ENCODE measurements at places on chromosomes 3 and 15.
A peak's percentile ranks its signal among the peaks of the same experiment; 100 is the strongest.

DNA sequence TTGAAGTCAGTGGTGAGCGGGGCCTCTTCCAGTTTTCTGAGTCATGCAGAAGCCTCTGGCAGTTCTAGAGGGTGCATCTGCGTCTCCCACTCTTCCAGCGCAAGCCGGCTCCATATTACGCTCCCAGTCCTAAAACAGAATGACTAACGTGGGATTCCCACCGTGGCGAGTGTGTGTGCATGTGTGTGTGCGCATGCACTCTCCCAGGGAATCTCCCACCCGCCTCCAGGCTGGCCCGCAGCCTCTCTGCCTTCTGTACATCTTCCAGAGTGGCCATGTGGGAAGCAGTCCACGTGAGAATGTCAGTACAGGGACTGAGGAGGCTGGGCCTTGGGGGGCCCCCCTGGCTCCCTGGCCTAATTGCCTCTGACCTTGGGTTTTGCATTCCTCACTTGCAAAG is 87.7 kb downstream of the LSM3 start:
- DNase-seq = no peak

DNA sequence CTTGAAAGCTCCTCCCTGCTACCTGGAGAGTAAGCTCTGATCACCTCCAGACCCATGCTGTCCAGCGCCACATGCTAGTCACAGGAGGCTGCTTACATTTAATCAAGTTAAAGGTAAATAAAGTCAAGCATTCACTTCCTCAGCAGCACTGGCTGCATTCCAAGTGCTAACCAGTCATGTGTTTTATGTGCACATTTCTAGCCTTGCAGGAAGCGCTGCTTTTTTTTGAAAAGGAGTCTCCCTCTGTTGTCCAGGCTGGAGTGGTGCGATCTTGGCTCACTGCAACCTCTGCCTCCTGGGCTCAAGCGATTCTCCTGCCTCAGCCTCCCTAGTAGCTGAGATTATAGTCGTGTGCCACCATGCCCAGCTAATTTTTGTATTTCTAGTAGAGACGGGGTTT is 279.2 kb downstream of the GABRG3 start:
- no peak for DNase-seq

DNA sequence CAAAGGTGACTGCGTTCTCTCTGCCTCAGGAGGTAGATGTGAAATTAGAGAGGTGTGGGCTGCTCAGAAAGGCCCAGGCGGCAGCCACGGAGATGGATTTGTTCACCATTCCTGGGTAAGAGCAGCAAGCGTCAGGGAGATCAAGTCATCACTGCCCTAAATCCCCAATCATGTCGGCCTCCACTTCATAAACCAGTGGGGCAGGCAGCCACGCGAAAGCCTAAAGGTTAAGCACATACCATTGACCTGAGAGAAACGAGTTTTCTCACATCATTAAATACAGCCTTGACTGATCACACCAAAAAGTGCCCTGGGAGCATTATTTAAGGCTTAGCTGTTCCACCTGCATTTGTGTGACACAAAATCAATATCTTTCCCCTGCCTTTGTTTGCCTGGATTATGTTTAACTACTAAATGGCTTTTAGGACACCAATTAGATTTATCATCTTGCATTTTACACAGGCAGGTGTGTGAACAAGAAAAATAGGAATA is 50.7 kb upstream of the FOXB1 start:
- DNase-seq = no peak

DNA sequence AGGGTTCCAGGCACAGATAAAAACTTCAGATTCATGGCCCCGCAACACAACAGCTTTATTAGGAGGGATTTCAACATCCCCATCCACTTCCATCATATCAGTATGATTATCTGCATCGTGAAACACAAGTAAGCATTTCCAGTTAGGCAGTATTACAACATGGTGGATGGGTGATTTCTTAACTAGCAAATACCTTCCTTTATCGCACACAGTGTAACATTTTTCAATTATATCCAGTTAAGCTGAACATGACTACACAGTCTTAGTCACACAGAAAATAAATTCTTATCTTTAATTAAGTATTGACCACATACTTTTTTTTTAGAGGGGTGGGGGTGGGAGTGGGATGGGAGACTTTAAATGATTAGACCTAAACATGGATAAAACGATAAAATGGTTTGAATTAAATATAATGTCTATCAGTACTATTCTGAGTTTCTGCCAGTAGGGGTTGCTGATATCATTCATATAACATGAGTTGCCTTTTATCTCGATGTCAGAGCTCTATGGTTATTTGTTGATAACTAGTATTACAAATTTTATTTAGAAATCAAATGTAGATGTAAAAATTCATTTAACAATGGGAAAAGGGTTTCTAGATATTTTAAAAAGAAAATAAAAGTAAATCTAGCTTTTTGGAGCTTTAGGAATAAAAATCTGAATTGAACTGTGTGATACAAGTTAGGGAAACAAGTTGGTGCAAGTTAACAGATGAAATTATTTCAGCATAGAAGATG is 146.6 kb downstream of the TBL1XR1 start:
- DNase-seq = no peak

DNA sequence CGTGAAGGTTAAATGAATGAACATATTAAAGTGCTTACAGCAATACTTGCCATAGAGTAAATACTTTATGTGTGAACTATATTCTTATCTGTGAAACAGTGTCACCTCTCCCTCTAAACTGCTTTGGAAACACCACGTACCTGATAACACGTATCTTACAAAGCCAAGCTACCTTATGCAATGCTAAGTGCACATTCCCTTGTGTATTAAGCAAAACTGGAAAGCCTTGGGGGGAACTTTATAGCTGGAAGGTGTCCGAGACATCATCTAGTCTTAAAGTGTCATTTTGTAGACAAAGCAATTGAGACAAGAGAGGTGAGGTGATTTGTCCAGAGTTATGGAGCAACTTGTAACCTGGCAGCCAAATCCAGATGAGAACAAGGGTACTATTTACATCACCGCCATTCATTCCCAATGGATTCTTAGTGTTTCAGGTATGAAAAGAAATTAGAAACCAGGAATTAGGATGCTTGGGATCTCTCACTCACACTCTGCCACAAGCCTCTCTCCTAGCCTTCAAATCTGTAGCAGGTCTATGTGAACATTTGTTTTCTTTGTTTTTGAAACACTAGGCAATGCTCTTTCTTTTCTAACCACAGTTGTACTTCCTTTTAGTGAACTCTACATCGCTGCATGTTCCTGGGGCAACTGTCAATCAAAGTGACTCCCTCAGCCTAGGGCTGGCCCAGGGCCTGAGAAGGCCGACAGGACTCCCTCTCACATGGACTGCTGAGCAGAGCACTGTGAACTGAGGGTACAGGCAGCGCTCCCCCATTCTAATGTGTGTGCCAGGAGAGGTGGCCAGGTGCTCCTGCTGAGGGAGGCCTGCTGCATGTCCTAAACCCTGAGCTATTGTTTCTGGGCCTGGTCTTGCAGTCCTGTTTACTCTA is 13.9 kb upstream of the MGLL start:
- no peak for DNase-seq

DNA sequence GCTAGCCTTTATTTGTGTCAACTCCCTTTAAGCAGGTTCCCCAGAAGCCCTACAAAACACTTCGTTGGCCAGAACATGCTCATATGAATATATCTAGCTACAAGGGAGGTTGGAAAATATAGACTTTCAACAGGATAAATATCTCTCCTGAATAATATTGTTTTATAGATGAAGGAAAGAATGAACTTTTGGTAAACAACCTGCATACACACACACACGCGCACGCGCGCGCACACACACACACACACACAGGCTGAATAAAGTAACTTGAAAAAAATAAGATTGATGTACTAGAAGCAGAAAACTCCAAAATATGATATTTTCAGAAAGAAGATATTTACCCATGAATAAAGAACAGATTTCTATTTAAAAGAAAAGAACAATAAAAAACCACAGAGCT is 72.4 kb upstream of the GADL1 start:
- DNase-seq = no peak

DNA sequence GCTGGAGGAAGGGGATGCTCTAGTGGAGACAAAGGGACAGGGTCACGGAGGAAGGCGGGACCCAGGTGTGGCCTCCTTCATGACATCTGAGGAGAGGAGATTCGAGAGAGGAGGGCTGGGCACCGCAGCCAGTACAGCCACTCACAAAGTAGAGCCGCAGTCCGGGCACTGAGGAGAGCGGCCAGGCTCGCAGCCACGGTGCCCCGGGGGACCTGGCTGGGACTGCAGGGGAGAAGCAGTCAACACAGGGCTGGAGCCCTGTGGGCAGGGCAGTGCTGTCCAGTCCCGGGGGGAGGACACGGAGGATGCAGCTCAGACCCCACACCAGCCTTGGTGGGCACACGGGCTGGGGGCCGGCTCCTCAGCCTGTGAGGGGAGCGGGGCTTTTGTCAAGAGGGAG is 40.3 kb downstream of the HMCES start:
- no peak for DNase-seq

DNA sequence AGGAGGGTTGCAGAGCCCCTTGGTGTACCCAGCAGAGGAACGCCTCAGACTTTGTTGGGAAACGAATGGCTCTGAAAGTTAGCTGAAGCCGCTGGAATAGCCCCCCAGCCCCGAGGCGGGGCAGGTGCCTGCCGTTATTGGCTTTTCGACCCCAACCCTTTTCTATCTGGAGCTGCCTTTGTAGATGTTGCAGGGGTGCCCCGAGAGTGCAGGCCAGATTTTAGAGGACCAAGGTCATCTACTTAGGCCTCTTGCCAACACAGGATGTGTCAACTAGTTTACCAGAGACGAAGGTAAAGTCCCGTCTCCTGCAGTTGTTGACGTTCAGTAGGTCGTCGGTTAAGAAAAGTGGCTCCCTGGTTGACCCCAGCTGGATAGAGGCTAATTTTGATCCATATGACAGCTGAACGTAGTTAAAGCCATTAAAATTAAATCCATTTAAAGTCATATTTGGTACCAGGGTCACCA is 579 bp upstream of the UBE3A start:
- DNase-seq = peak; percentile 19

DNA sequence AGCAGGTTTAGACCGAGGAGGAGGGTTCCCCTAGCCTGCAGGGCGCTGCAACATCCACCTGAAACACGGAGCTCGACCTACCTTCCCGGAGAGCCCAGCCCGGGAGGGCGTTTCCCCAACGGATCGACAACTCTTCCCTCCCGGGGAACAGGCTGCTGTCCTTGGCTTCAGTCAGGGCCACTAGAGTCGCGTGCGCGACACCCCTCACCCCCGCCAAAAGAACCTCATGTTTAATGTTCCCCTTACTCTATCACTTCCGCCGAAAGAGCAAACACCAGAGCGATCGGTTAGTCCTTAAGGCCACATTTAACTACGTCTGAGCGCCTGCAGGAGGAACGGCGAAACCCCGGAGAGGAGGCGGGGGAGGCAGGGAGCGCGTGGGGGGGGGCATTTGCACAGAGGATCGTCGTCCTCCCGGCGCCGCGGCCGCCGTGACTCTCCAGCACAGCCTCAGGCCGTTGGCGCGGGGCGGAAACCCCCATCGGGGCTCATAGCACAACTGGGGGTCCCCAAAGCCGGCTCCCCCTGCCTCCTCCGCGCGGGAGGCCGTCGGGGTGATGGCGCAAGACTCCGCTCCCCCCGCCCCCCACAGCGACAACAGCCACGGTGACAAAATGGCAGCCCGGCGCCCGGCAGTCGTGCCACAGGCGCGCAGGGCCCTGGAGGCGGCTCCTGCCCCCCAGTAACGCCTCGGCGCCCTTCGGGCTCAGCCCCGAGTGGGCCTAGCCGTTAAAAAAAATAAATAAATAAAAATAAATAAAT is 3.2 kb downstream of the ANP32A start:
- DNase-seq = peak; percentile 78

DNA sequence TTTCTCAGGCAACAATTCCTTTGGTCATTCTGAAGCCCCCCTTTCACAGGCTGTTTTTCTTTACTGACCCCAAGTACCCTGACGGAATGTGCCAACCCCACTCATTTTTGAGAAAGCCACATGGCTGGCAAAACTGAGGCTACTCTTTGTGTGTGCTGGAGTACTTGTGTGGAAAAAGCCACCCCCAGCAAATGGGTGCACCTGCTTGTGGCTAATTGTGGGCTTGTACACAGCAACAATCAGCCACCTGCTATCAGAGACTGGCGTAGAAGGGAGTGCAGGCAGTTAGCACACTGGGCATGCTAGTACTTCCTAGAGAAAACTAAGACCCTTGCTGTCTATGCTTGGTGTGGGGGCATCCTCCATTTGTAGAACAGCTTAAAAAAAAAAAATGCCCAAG is 110.1 kb upstream of the LMOD3 start:
- DNase-seq = no peak

DNA sequence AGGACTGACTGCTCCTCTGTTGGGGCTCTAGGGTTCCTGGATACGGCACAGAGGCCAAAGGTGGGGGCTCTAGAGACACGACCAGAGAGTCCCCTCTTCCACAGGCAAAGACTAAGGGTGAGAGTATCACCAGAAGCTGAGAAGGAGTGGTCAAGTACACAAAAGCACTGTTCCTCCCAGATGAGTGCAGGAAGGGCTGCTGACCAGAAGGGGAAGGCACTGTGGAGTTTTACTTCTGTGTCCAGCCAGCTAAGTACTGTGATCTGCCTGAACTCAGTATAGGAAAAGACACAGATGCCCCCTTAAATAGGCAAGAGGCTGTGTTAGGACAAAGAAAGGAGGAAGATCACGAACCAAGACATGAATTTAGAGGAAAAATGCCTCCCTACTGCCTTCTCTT is 11.7 kb downstream of the MRPS11 start:
- DNase-seq = no peak

- no peak for DNase-seq
These were observed 24.8 kb downstream of the SYNM start for GRCh38 chr15:99129644-99130043.

DNA sequence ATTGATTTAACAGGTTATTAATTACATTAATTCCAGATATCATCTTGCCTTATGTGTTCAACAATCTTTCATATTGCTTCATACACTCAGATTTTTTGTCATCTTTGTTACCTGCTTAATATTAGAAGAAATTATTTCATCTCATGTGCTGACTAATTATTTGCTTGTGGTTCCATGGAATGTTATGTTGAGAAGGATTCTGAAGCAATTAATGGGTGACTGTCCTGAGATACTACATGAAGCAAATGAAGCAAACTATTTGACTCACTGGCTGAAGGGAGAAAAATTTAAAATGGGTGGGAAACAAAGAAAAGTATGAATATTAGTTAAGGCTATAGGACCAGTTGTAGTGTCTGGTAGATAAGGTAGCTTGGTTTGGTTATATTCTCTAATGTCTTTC is 443.8 kb upstream of the EPHA6 start:
- no peak for DNase-seq

- DNase-seq = no peak
These were observed 77.5 kb downstream of the RPN1 start for GRCh38 chr3:128573160-128573559.

DNA sequence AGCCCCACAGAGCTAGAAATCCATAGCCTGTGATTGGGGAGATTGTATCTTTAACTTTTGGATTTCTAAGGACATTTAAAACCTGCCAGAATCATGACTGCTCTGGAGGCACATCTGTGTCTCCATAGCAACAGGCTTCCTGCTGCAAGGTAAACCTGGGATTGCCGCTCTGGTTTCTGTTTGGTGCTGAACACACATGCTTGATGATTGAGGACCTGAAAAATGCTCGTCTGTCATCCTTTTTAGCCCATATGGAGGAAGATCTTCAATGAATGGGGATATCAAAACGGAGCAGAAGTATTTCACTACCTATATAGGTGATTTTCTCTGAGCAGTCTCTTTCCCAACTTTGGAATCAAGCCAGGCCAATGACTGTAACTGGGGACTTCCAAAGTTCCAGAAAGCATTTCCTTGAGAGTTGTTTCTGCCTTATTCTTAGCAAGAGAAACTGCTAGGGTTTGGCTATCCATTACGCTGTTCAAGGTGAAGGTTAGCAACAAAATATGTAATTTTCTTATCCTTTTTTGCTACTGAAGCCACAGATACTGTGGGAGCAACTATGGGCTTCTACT is 96.5 kb upstream of the TNIK start:
- no peak for DNase-seq
